ENCODE measurements at places on chromosomes 2 and 18.

GRCh38 chr2:88247531-88247930 lies 77.4 kb downstream of the THNSL2 start:
- peak; percentile 1 for DNase-seq

GRCh38 chr2:240397542-240397916 lies 37.9 kb upstream of the GPC1 start:
- no peak for DNase-seq

DNA sequence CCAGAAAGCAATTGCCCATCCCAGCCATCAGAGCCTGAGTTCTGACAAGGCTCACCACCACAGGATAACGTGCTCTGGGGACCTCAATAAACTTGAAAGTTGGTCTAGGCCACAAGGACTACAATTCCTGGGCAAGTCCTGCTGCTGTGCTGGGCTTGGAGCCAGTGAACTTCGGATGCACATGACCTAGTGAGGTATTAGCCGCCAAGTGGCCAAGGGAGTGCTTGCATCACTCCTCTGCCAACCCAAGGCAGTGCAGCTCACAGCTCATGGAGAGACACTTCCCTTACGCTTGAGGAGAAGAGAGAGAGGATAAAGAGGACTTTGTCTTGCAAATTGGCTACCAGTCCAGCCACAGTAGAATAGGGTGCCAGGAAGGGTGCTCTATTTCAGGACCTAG lies 219.6 kb downstream of the MBD2 start:
- no peak for DNase-seq

- DNase-seq: no peak
These were observed 351.8 kb upstream of the GYPC start for GRCh38 chr2:126304154-126304553.

DNA sequence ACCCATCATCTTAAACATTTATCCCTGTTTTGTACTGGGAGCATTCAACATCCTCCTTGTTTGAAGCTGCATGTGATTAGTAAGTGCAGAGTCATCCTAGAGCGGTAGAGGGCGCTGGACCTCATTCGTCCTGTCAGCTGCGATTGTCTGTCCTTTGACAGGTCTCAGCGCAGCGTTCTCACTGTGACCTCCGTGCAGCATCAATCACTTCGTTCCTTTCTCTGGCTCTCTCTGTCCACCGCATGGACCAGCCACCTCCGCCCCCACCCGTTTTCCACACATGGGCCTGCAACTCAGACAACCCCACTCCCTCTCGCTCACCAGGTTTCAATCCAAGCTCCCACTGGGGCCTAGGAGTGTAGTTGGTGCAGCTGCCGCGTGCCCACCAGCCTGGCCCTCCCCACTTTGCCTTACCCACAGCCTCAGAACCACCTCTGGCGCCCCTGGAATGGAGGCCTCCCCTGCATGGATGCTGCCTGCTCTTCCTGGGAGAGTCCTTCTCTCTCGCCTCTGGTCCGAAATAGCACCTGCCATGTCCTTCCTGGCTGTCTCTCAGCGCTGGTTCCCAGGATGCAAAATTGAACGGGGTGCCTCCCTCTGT lies 90.5 kb downstream of the NDUFA10 start:
- peak; percentile 63 for DNase-seq

DNA sequence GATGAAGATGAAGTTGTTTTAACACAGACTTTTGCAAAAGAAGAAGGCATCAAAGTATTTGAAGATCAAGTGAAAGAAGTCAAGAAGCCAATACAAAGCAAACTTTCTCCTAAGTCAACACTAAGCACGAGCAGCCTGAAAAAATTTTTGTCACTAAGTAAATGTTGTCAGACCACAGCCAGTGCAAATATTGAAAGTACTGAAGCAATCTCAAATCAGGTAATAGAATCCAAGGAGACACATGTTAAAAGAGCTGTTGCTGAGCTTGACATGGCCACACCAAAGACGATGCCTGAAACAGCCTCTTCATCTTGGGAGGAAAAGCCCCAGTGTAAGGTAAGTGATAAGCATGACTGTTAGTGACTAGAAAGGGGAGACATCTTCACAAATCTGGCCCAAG lies 75.1 kb downstream of the FSIP2 start:
- no peak for DNase-seq

GRCh38 chr2:30341500-30342267 lies 105.4 kb upstream of the LCLAT1 start:
- DNase-seq: no peak

- no peak for DNase-seq
These were observed 34.1 kb upstream of the SOS1 start for GRCh38 chr2:39154944-39155343.

Measured in CD4-positive, alpha-beta T cell treated with Interleukin-17A for 1 hour (primary cell).